ENCODE measurements at places on chromosomes 3 and 15.

DNA sequence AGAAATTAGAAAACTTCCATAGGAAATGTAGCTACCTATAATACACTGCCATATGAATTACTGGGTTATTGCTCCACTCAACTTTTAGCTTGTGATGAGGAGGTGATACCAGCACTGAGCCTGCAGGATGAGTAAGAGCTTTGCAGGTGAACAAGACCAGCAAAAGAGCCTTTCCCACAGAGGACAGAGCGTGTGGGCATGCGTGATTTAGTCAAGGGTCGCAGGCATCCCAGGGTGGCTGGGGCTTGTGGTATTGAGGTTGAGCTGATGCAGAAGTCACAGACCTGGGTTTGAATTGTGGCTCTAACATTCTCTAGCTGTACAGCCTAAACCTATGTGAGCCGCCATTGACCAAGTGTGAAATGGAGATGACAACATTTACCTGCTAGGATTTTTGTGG lies 5.6 kb downstream of the NRROS start:
- no peak for DNase-seq

GRCh38 chr3:150349314-150350097 lies 58.6 kb upstream of the TSC22D2 start:
- DNase-seq: peak; percentile 19

DNA sequence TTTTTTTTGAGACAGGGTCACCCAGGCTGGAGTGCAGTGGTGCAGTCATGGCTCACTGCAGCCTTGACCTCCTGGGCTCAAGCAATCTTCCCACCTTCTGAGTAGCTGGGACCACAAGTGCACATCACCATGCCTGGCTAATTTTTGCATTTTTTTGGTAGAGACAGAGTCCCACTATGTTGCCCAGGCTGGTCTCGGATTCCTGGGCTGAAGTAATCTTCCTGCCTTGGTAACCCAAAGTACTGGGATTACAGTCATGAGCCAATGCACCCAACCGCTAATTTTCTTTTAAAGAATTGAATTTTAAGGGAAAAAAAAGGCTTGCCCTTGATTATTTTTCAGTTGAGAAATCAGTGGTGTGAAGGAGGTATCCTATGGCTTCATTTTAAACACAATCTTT lies 334.0 kb downstream of the SOX2 start:
- DNase-seq: no peak

DNA sequence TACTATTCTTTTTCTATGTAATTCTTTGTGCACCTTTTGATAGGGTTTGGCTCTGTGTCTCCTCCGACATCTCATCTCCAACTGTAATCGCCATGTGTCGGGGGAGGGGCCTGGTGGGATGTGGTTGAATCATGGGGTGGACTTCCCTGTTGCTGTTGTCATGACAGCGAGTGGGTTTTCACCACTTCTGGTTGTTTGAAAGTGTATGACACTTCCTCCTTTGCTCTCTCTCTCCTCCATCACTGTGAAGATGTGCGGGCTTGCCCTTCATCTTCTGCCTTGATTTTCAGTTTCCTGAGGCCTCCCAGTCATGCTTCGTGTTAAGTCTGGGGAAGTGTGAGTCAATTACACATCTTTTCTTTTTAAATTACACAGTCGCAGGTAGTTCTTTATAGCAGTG lies 225.8 kb upstream of the DPPA4 start:
- DNase-seq: no peak

DNA sequence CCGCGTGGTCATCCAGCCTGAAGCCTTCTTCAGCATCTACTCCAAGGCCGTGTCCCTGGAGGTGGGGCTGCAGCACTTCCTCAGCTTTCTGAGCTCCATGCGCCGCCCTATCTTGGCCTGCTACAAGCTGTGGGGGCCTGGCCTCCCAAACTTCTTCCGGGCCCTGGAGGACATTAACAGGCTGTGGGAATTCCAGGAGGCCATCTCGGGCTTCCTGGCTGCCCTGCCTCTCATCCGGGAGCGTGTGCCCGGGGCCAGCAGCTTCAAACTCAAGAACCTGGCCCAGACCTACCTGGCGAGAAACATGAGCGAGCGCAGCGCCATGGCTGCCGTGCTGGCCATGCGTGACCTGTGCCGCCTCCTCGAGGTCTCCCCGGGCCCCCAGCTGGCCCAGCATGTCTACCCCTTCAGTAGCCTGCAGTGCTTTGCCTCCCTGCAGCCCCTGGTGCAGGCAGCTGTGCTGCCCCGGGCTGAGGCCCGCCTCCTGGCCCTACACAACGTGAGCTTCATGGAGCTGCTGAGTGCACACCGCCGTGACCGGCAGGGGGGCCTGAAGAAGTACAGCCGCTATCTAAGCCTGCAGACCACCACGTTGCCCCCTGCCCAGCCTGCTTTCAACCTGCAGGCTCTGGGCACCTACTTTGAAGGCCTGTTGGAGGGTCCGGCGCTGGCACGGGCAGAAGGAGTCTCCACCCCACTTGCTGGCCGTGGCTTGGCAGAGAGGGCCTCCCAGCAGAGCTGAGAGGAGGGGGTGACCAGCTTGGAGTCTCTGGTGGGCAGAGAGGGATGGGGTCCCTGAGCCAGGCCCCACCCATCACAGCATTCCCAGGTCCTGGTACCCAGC lies 37.9 kb downstream of the GOLGA6A start:
- no peak for DNase-seq

- DNase-seq: no peak
Observed at GRCh38 chr3:192080336-192080735, 619.4 kb downstream of the PYDC2 start.

DNA sequence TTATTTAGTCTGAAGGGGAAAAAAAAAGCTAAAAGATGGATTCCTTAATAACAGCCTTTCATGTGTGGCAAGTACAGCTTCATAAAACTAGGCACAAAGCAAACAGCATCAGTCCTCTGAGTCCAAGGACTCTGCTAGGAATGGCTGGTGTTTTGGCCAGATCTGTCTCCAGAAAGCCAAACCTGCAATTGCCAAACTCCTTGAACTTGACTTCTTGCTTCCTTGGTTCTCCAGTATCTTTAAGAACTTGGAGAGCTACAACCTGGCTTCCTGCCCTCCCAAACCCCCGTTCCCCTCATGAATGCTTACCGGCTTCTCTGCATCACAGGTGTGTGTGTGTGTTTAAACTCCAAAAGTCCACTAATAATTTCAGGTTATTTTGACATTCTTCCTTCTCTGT lies 1.6 kb upstream of the PLOD2 start:
- DNase-seq: no peak

GRCh38 chr3:169348929-169349621 lies 314.4 kb downstream of the MECOM start:
- no peak for DNase-seq

DNA sequence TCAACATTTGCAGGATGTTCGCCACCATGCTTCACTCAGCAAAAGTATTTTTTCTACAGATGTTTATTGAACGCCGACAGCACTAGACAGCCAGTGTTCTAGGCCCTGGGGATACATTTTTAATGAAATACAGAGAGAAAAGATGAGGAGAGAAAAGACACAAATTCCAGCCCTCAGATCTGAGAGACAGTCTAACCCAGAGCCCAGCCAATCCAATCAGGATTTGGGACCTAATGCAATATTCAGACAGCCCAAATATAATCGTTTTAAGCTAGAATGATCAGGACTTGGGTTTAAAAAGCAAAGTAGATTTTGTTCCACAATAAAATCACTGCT lies 174.8 kb downstream of the SLCO3A1 start:
- no peak for DNase-seq

DNA sequence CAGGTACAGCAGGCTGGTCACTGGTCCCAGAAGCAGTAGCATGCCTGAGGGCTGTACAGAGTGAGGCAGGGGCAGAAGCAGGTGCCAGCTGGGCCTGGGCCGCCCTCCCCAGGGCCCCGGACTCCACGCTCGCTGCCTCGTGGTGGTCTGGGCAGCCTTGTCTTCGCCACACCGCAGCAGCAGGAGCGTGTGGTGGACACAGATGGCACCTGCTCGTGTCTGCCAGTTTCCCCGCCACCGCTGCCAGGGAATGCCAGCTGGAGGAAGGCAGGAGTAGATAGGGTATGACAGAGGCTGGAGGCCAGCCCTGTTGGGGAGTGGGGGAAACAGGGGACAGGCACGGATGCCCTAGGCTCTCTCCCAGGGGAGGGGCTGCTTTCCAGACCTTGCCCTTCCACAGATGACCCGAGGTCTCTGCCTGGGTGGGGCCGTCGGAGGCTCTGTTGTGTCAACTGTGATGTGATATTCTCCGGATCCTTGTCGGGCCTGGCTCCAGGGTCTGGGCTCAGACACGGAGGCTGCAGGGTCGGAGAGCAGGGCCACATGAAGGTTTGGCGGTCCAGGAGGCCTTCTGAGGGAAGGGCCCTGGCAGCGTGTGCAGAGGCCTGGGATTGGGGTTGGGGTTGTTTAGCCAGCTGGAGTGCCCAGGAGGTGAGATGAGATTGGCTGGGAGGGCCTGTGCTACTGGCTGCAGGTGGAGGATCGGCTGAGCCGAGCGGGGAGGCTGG lies 33.6 kb downstream of the GOLGA6L10 start:
- DNase-seq: peak; percentile 71

GRCh38 chr3:57559526-57559925 lies 3.5 kb downstream of the PDE12 start:
- no peak for DNase-seq

GRCh38 chr15:75347222-75348033 lies 589 bp downstream of the NEIL1 start:
- DNase-seq: peak; percentile 66

DNA sequence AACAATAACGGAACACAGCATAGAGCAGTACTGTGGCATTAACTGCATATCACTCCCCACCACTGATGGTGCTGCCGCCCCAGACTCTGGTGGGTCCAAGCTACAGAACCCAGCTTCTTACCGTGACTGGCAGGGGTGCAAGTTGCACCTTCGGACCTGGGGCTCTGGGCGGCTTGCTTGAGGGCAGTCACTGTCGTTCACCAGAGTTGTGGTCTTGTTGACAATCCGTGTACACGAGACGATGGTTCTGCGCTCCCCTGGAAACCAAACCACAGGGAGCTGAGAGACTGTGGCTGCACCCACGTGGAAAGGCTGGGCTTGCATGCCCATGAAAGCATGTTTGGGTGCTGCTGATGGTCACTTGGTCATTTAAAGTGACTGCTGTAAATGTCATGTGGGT lies 293.0 kb downstream of the ADAMTS17 start:
- no peak for DNase-seq

DNA sequence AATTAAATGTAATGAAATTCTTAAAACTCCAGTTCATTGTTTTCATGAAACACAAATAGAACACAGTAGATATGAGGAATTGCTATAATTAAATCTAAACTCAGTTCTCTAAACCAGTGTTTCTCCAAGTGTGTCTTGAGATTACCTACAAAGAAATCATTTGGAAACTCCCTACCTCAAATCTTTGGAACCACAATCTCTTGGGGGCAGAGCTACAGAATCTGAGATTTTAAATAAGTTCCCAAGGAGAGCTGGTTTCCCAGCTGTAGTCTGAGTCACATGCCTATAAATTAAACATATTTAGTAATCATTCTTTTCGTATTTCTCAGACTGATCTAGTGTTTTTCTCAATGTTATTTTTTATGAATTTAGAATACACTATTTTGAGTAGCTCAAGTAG lies 17.0 kb upstream of the ACTC1 start:
- no peak for DNase-seq

DNA sequence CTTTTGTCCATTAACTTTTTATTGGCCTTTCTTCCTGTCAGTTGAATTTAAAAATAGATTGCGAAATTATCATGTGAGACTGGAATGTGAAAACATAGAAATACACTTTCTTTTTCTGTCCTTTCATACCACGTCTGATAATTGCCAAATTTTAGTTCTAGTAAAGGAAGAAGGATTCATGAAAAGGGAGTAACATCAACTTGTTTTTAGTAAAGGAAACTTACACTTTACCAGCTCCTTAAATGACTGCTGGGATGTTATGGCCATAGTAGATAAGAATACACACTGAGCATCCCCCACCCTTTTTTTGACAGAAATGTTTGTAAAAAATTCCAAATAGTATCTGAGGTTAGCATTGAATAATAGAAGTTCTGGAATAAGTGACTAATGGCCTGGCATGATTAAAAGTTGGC lies 137.9 kb downstream of the NEO1 start:
- no peak for DNase-seq

DNA sequence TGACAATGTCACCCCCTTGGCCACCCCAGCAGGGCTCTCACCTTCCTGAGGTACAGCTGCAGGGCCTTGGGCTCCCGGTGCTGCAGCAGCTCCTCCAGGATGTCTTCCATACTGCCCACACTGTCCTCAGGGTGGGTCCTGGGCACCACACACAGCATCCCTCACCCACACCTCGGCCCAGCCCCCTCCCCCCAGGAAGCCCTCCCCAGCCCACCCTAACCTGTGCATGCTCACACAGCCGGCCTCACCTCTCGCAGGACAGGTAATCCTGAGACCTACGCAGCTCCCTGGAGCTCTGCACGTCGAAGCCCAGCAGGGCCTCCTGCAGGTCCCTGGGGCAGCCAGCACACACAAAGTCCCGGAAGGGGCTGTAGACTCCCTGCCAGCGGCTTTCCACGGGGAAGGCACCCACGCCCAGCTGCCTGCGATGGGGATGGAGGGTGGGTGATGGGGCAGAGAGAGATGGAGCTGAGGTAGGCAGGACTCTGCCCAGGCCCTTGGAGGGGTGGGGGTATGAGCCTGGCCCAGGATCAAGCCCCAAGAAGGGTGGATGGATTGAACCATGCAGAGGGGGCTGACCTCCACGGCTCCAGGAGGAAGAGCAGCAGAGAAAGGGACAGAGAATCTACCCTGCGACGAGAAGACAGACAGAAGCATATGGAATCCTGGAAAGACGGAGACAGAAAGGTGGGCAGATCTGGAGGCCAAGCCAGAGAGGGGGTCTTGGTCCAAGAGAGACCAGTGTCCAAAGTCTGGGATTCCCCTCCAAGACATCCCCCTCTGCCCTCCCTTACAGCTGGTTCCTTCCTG lies 16.7 kb downstream of the ALS2CL start:
- DNase-seq: no peak

DNA sequence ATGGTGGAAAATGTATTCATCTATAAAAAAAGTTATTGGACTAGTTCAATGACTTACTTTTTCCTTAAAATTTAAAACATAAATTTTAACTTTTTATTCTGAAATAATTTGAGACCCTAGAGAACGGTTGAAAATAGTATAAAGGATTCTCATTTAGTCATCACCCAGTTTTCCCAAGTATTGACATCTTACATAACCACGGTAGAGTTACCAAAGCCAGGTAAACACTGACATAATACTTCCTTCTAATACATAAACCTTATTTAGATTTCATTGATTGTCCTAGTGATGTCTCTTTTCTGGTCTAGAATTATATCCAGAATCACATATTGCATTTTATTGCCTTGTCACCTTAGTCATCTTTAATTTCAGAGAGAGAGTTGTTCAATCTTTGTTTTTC lies 319.1 kb downstream of the LPP start:
- no peak for DNase-seq

- DNase-seq: no peak
Observed at GRCh38 chr15:78055919-78056713, 21.4 kb downstream of the TBC1D2B start.

Data from cerebellar cortex (tissue), 1 donor.